Esophagus squamous epithelium (tissue), 5 donors: ENCODE measurements at places on chromosomes 3 and 15.

DNA sequence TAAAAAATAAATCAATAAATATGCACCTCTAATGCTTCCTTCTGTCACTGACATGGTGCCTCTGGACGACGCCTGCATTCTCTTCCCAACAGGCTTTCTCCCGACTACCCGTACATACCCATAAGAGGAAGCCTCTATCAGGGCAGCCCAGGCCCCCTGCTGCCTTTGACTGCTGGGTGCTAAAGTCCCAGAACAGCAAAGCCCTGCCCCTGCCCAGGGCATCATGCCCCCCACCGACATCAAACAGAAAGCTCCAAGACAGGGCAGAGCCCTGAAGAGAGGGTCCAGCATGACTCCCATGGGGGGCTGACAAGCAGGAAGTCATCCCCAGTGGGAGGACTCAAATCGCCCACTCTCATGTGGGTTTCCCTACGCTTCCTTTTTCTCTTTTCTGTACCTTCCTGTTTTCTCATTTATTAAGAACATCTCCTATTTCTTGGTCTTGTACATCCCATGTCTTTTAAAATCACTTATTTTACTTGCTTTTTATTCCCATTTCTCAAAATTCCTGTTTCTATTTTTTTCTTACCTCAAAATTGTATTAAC is 23.4 kb downstream of the XPC start:
- no peak for DNase-seq

DNA sequence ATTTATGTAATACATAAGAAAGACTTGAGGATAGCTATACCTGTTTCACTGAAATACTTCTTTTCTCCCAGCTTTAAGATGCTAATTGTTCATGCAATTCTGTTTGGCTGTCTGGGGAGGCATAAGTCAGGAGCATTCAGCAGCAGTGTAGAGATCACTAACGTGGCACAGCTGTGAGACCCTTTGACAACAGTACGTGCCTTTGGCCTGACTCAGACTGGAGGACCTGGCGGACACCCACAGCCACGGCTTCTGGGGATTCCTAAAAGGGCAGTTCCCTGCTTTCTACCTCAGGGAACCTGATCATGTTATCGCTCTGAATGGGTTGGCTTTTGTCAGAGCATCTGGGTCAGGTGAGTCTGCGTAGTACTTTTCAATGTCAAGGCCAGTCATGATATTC is 295.0 kb upstream of the ICE2 start:
- no peak for DNase-seq

DNA sequence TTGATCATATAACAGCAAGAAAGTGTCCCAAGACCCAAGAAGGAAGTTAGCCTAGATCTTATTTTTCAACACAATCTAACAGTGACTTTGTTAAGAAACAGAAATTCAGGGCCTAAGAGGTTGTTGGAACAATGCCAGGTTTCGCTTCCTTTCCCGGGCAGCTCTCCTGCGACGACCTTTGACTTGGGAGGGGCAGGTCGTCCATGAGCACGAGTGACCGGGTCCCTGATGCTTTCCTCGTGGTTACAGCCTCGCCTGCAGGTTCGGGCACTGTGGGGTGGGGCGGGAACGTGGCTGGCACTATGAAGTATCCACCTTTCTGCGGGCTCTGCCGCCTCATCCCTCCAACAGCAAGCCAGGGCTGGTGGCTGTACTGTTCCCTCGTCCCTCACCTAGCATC is 90.1 kb upstream of the RGMA start:
- DNase-seq, result no peak

DNA sequence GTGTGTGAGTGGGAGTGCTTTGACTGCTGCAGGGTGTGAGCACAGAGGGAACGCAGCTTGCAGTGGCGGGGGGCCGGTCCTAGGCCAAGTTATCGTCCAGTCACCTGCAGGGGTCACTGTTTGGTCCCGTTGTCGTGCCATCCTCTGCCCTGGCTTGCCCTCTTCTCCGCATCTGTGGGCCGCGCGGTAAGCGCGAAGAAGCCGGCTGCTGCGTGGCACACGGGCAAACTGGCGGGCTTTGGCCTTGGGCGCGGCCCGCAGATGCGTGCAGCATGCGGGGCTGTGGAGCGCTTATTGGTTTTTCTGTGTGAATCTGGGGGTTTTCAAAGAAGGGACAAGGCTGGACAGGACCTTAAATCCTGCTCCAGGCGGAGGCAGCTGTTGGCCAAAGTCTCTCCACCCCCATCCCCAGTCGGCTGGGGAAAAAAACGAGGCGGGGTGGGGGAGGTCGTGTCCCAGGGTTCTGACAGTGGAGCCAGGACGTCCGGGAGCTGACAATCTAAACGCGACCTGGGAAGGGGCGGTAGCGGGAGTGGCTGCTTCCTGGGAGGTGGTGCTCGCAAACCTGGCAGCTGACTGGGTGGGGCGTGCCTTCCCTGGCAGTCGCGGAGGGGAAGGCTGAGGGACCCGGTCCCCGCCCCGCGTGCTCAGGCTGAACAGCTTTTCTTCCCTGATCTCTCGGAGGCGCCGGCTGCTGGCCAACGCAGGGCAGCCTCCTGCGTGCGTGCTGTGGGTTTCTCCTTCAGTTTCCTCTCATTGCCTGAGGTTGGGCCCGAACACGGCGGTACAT is 39.7 kb upstream of the VEPH1 start:
- no peak for DNase-seq

DNA sequence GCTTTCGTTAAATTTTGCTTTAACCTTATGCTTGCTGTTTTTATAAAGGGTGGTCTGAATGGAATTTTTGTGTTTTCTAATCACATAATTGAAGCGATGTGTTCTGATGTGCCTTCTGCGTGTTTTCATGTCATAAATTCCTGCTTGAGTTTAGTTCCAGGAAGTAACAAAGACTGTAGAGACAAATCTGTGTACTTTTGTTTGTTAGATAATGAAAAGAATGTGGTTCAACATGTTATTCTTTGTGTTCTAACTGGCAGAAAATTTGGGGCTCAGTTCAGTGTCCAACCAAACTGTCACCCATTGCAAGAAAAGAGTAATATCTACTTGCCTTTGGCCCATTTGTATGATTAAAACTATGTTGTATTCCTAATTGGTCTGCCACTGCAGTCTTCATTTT is 324.0 kb downstream of the DIPK2A start:
- DNase-seq, result no peak

- no peak for DNase-seq
These were observed 274.1 kb downstream of the MECOM start for GRCh38 chr3:169389211-169389924.

GRCh38 chr3:143881095-143881494 is 32.8 kb upstream of the SLC9A9 start:
- no peak for DNase-seq

- no peak for DNase-seq
These were observed 27.5 kb upstream of the NDUFB4 start for GRCh38 chr3:120568598-120568997.

- no peak for DNase-seq
These were observed 55.8 kb downstream of the TMED3 start for GRCh38 chr15:79366691-79367090.

GRCh38 chr3:58386626-58387365 is 46.8 kb downstream of the PDHB start:
- DNase-seq, result no peak

DNA sequence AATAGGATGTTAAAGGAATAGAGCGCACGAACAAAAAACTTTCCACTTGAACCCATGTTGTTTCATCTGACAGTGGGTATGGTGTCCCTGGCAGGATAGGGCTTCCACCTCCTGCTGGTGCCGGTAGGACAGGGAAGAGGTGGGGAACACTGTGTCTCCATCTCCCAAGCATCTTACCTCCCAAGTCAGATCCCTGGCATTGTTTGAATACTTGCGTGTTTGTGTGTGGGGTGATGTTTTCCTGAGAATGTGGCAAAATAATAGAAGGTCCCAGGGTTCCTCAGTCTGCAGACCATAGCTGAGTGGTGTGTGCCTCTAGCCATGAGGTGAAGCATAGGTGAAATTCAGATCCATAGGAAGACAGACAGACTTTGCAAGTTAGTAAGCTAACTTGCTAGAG is 119.4 kb downstream of the IGF1R start:
- DNase-seq, result no peak

GRCh38 chr15:65044724-65045481 is at the start of gene SLC51B:
TSS of gene SLC51B (plus strand) at chr15:65045387. CDS start at chr15:65050005, 4,618 bp downstream.
- DNase-seq, result no peak

GRCh38 chr3:30664884-30665283 is 58.5 kb downstream of the TGFBR2 start:
- no peak for DNase-seq

DNA sequence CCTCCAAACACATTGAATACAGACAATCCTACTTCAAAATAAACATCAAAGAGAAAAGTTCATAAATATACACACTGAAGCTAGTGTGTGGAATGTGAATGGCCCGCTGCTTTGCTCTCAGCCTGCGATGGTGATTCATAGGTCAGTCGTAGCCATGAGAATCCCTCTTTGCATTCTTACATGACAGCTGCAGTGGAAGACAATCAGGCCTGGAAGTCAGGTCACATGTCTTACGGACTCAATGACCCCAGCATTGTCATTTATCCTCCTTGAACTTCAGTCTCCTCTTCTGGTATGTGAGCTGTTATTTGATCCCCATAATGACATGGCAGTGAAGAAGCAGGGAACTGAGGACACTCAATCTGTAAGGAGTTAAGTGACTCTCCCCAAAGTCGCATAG is 217.8 kb upstream of the EOMES start:
- no peak for DNase-seq

- no peak for DNase-seq
These were observed 44.6 kb upstream of the RBMS3 start for GRCh38 chr3:29236146-29236840.

GRCh38 chr3:135538123-135538522 is 427.4 kb upstream of the PPP2R3A start:
- no peak for DNase-seq

- DNase-seq, result no peak
These were observed 297.1 kb downstream of the UACA start for GRCh38 chr15:70466305-70466704.

DNA sequence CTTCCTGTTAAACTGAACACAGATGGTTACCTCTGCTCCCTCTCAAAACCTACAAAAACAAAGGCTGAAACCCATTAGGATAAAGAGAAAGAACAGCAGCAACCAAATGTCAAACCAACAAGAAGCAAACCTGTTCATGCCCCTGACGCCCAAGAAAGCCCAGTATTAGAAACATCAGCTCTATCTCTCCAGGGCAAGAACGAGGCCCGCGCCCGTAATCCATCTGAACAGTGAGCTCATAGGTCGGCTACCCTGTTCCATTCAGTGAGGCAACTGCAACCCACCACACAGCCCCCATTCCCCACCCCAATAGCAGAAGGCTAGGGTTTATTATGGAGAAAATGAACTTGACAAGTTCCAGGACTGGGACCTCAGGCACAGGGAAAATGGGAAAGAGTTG is 10.0 kb downstream of the LSG1 start:
- no peak for DNase-seq

DNA sequence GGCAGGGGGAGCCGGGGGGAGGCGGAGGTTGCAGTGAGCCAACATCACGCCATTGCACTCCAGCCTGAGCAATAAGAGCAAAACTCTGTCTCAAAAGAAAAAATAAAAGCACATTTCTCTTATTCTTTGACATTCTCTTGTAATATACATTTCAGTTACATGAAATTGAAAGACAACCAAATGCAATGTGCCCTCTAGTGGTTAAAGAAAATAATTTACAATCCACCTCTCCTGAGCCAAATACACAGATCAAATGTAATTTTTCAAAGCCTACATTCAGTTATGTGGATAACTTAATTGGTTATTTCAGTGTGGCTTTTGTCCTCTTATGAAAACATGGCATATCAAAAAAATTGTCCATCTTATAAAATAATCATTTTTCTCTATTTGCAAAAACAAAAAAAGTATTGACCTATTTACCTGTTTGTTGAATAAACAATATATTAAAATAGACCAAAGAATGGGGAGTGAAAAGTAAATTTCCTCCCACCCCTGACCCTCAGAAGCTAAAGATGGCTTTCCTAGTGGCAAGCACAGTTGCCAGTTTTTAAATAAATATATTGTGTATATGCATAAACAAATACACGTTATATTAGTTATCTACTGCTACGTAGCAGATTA is 14.2 kb upstream of the U2SURP start:
- no peak for DNase-seq

- no peak for DNase-seq
These were observed 9.2 kb downstream of the CCDC14 start for GRCh38 chr3:123951522-123952447.

- no peak for DNase-seq
These were observed 507 bp upstream of the GOLIM4 start for GRCh38 chr3:168096210-168096652.

GRCh38 chr15:98812716-98813446 is 164.5 kb downstream of the IGF1R start:
- DNase-seq, result no peak
